Stimulated activated CD4-positive, alpha-beta T cell treated with anti-CD3 and anti-CD28 coated beads, Interleukin-15, amount 100 ng/mL, for 1 hour (primary cell): ENCODE measurements at places on chromosomes 2 and 18.
A peak's percentile ranks its signal among the peaks of the same experiment; 100 is the strongest.

DNA sequence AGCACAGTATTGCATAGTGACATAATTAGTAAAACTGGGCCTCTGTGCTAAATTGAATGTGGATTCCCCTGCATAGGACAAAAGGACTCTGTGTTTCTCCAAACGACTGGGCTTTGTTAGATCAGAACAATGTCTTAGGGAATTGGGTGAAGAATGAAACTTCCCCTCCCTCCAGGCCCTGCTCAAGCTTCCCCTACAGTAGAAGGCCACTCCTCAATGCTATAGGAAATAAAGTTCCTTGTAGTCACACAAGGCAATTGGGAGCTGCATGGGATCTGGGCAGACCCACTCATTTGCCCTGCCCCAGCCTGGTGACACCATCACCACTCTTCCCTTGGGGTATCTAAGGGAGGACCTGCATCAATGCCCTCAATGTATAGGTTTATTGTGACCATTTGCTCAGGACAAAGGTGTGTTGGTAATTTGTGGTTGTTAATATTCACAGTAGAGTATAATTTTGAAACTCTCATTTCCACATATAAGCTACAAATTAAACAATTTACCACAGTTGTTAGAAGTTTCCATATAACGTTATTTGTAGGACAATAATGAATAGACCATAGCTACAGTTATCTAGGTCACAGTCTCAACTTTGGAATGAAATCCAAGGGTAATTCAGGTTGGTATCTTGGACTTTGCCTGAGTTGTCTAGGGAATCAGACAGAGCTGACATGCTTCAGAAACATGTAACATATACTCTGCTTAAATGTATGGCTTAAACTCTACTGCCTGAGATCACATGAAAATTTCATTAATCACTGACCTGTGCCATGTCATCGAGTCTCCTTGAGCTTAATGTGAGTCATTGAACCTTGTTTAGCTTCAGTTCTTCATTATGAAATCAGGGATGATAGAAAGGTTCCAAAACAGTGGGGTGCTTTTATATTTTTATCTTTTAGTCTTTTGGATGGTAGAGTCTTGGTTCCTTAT, 64.8 kb upstream of the DARS1 start:
- DNase-seq = no peak

DNA sequence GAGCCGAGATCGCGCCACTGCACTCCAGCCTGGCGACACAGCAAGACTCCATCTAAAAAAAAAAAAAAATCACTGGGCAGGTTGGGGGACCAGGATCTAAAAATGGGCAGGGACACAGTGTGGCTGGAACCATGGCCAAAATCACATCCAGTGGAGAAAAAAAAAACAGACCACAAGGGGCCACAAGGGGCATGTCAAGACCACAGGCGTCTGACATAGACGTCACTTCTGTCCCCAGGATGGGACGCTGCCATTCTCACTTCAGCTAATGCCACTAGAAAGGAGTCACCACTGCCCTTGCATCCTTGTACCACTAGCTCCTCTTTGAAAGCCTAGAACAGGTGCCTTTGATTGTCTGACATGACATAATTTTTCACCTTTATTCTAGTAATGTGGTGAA, 2.5 kb upstream of the POMC start:
- DNase-seq = no peak

- DNase-seq = no peak
Measured at GRCh38 chr18:44062345-44062744, 618.3 kb upstream of the SETBP1 start.

- DNase-seq = peak; percentile 3
Measured at GRCh38 chr2:24972315-24972961, 683 bp upstream of the DNAJC27 start.

DNA sequence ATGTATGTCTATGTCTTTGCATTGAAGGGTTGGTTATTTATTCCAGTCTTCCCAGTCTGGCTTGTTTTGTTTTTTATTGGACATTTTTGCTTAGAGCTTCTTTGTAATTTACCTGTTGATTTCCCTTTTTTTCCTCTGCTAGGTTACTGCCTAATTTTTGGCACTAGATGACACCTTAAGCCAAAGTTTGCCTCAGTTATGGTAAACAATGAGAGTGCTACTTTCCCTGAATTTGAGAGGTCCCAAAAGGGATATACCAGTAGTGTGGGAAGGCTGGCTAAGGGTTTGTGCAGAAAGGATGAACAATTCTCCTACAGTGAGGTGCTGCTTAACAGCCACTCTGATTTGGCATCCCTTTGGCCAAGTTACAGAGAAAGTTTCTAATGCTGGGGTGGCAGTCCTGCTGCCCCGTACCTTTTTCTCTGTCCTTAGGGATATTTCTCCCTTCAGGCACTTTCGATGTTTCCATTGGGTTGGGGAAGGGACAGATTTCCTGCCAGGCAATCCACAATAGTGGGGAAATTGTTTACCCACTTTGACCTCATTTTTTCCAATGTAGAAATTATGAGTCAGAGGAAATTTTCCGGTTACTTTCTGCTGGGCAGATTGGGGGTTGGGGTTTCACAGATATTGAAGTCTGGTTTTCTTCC, 354.9 kb downstream of the PTPRM start:
- no peak for DNase-seq

GRCh38 chr18:27789406-27789805, 387.5 kb downstream of the CDH2 start:
- DNase-seq = no peak

DNA sequence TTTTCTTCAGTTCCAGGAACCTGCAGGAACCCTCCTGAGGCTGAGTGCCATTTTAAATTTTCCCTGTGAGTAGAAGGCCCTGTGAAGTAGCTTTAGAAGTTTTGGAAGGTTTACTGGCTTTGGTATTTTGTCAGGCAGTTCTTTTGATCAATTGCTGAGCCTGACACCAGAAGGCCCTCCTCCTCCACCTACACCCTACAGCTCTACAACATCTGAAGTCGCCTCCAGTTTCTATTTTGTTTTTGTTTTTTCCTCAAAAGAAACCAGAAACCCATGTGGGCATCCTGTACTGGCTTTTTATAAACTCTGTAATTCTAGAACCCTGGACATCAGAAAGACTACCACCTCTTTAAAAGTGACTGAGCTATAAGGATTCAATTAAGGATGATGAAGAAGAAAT, 153.7 kb downstream of the NRXN1 start:
- no peak for DNase-seq

GRCh38 chr2:10210336-10210735, 87.8 kb downstream of the RRM2 start:
- DNase-seq = no peak

GRCh38 chr18:49444581-49444980, 15.9 kb downstream of the DYM start:
- no peak for DNase-seq

DNA sequence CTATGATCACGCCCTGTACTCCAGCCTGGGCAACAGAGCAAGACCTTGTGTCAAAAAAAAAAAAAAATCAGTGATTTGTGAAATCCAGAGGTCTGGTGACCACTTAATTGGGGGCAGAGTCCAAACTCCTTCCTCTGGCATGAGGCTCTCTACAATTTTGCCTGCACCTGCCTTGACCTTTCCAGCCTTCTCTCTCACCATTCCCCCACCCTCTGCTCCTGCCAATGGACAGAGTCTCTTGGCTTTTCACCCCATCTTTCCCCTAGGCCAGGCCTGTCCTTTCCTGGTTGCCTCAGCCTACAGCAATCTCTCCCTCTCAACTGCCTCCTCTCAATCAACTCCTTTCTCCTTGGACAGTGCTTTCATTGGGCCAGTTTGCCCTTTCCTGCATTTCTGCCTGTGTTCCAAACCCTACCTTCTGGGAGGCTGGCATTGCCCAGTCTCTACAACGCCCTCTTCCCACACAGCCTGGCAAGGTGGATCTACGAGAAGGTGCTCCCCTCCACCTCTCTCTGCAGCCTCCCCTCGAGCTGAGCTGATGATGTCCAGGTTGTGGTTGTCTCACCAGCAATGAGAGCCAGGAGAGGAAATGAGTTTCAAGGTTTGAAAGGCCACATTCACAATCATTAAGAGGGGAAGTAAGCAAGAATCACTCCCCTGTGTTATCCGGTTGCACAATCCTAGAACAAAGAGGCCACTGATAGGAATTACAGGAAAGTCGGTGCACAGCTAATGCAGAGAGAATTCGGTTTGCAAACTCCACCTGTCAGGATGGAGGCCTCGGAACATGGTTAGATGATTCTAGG, 39.5 kb upstream of the NPAS2 start:
- DNase-seq = no peak

- DNase-seq = no peak
Measured at GRCh38 chr2:50492477-50492851, 539.5 kb downstream of the NRXN1 start.

DNA sequence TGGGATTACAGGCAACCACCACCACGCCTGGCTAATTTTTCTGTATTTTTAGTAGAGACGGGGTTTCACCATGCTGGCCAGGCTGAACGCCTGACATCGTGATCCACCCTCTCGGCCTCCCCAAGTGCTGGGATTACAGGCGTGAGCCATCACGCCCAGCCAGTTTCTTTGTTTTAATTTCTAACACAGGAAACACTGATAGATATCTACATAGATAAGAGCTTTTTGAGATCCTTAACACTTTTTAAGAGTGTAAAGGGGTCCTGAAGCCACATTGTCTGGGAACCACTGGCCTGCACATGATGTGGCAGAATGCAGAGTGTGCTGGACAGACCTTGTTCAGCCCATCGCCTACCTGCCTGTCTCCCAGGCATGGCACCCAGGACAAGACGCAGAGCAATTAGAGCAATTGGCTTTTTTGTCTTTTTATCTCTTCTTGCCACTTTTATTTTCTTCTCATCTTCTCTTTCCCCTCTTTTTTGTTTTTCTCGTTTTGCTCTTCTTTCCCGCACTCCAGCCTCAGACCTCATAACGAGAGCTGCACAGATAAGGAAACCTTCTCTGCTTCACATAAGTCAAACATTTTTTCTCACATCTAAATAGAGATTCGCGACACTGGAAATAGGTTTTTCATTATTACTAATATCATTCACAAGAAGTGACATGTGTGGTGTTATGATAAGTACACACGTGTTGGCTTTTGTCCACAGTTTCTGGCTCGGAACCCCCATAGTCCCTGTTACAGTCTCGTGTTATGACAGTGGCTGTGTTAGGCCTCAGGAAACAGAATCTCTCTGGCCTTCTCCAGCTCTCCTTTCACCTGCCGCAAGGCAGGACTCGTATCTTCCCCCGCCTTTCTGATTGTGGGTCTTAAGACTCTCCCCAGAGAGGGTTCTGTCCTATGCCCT, 25.2 kb upstream of the GPR55 start:
- DNase-seq = no peak

GRCh38 chr2:152189622-152190495, 14.3 kb upstream of the STAM2 start:
- no peak for DNase-seq

GRCh38 chr18:74419761-74420160, 37.3 kb downstream of the DIPK1C start:
- DNase-seq = no peak

- DNase-seq = no peak
Measured at GRCh38 chr2:27150639-27151230, 1.9 kb downstream of the TCF23 start.

- DNase-seq = no peak
Measured at GRCh38 chr2:154699575-154699930, 1.1 kb downstream of the KCNJ3 start.

GRCh38 chr2:189536830-189537229, 43.8 kb downstream of the SLC40A1 start:
- DNase-seq = no peak

- no peak for DNase-seq
Measured at GRCh38 chr2:77054938-77055337, 467.2 kb downstream of the LRRTM4 start.

GRCh38 chr2:74893332-74893731, 59.4 kb downstream of the HK2 start:
- no peak for DNase-seq

DNA sequence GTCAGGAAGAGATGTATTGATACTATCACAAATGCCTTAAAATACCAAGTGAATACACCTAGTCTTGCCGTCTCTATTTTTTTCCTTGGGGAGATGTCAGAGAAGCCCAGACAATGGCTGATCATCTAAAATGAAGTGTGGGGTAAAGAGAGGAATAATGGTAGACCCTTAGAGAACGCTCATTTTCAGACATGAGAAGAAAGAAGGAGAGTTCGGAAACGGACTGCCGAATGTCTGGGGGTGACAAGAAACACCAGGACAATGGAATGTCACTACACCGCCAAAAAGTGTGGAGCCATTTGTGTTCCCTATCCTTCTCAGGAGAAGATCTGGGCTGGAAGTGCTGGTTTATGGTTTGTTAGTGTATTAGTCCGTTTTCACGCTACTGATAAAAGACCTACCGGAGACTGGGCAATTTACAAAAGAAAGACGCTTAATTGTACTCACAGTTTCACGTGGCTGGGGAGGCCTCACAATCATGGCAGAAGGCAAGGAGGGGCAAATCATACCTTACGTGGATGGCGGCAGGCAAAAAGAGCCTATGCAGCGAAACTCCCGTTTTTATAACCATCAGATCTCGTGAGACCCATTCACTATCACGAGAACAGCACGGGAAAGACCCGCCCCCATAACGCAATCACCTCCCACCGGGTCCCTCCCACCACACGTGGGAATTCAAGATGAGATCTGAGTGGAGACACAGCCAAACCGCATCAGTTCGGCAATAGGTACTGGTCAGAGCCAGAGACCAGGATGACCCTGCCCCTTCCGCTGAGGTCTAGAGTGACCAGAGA, 743.7 kb downstream of the GALR1 start:
- no peak for DNase-seq

DNA sequence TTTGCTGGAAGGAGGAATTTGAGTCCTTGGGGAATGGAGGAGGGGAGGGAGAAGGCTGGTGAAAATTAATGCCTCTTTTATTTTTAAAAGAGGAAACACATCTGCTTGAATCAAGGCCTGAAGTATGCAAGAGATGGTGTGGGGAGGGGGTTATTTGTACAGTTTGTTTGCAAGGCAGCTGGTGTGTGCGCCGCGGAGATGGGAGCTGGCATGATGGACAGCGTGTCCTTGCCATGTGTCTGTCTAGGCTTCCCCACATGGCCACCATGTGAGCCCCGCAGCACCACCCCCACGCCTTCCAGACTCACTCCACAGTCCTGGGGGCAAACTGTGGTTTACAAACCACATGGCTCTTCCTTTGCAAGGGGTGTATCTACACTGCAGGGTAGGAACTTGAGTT, 154.8 kb upstream of the APCDD1 start:
- no peak for DNase-seq

GRCh38 chr2:5720426-5720825, 28.2 kb downstream of the SOX11 start:
- no peak for DNase-seq

- no peak for DNase-seq
Measured at GRCh38 chr2:16623564-16624435, 41.8 kb downstream of the CYRIA start.

DNA sequence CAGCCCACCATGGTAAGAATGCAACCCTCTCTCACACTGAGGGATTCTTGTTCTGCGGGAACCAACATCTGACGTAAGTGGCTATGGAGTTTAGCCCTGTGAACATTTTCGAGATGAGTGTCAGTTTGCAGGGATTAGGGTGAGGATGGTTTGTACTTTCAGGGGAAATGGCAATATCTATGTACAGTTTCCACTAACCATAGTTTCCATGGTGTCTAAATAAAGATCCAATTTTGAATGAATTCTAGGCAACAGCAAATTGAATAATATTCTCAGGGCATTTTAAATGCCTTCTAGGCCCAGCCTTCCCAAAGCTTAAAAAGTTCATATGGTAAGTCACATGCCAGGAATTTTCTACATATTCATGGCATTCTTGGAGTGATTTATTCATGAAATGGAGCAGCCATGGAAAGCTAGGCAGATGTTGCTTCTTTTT, 105.4 kb upstream of the MMADHC start:
- DNase-seq = no peak

GRCh38 chr2:236621786-236622185, 52.2 kb downstream of the ACKR3 start:
- DNase-seq = no peak
